ENCODE measurements at places on chromosomes 13 and 19.

DNA sequence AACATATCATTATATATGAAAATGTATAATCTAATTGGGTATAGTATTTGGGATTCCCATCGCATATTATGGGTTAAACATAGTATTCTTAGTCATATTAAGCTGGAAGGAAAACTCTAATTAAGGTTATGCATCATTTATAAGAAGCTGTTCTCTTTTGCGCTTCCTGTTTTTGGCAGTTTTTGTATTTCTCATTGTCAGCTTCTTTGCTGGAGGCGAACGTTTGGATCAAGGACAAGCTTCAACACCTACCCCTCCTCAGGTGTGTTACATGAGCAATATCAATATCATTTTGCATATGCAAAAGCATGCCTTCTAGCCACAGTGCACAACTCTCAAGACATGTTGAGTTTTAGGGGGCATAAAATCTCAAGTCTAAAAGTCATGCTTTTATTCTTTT lies 439.8 kb downstream of the TDRD3 start:
- no peak for DNase-seq

DNA sequence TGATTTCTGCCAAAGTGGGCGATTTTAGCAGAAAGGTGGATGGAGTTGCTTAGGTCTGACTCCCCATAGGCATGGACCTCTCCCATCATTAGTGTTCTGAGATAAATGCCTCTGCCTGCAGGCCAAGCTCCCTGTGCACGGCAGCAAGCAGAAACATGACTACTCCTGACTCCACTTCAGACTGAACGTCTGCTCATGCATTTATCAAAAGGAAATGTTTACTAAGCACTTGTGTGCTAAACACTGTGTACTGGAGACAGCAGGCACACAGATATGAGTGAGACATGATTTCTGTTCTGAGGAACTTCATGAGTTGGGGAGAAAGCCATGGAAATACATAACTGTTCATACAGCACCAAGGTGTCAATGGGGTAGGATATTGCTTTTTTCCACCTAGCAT lies 149.6 kb downstream of the MIPEP start:
- no peak for DNase-seq

DNA sequence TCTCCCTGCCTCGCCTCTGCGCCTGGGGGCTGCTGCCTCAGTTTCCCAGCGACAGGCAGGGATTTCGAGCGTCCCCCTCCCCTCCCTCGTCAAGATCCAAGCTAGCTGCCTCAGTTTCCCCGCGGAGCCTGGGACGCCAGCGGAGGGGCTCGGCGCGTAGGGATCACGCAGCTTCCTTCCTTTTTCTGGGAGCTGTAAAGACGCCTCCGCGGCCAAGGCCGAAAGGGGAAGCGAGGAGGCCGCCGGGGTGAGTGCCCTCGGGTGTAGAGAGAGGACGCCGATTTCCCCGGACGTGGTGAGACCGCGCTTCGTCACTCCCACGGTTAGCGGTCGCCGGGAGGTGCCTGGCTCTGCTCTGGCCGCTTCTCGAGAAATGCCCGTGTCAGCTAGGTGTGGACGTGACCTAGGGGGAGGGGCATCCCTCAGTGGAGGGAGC lies 722 bp upstream of the ICAM1 start:
- DNase-seq: peak; percentile 47

GRCh38 chr13:113356596-113356995 lies 7.3 kb downstream of the GRTP1 start:
- DNase-seq: no peak

- no peak for DNase-seq
Observed at GRCh38 chr13:25778365-25778764, 273.5 kb downstream of the SHISA2 start.
